CD4-positive, alpha-beta T cell treated with Interferon alpha-2 for 1 hour (primary cell): ENCODE measurements at places on chromosomes 3 and 15.

- DNase-seq: no peak
Observed at GRCh38 chr3:127438951-127439350, 151.1 kb upstream of the PRR20G start.

GRCh38 chr3:86865506-86865905, 125.4 kb downstream of the VGLL3 start:
- DNase-seq: no peak

- no peak for DNase-seq
Observed at GRCh38 chr3:71438904-71439303, 144.6 kb downstream of the FOXP1 start.

DNA sequence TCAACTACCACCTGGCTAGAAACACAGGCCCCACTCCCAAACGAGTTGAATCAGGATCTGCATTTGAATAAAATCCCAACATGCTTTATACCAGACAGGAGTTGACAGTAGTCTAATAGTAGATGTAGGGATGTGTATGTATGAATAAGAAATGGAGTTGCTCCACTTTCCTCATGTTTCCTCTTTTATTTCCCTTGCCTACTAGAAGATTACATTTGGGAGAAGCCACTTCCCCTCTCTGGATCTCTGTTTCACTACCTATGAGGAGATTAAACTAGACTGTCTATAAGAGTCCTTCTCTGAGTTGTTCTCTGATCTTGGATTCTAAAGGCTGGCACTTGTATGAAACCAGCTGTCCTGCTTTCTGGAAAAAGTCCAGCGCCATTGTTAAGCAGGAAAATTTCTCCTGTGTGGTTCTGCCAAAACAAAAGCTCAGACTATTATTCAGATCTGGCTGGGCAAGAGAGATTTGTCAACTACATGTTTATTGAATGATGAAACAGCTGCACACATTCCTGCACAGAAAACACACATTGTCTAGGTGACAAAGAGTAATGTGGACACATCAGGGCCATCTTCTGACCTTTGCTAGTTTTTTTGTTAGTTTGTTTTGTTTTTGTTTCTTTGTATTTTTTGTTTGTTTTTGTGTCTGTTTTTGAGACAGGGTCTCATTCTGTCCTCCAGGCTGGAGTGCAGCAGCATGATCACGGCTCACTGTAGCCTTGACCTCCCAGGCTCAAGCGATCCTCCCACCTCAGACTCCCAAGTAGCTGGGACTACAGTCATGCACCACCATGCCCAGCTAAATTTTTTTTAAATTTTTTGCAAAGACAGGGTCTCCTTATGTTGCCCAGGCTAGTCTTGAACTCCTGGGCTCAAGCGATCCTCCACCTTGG, 29.9 kb downstream of the ACP3 start:
- no peak for DNase-seq

DNA sequence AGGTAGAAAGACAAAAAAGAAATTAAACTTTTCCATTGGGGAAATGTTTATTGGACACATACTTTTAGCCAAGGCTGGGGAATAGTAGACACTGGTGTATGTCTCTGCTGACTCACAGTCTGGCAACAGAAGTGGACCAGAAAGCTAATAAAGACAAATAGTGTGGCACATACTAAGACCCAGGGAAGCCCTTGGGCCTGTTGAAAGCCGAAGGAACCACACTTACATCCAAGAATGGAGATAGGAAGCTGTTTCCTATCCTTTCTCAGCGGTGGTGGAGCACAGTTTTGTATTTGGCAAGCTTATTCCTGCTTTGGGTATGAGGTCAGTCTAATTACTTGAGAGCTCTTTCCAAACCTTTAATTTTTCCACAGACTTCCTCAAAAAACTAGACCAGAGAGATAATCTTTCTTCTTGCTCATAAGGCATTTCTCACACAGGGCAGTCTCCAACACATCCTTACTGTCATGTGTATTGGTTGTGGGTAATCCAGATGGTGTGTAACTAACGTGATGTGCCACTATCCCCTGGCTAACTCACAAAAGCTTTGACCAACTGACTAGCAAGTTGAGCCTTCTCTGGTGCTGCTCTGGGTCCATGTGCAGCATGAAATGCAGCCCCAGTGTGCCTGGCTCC, 279.1 kb upstream of the IGF1R start:
- no peak for DNase-seq

DNA sequence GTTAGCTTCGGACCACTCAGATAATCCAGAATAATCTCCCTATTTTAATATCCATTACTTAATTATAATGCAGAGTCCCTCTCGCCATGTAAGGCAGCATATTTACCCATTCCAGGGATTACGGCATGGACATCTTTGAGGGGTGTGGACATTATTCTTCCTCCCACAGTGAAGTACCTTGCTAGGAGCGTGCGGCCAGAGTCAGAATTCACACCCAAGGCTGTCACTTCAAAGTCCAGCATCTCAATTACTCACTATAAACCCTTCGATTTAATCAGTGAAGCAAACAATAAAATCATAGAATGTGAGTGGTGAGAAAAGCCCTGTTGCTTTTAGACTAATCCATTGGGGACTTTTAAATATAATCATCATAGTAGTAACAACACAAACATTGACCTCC, 11.6 kb downstream of the SEMA6D start:
- no peak for DNase-seq

- no peak for DNase-seq
Observed at GRCh38 chr3:119292666-119293065, 1.5 kb upstream of the ARHGAP31 start.

GRCh38 chr15:70627734-70628548, 135.4 kb downstream of the UACA start:
- DNase-seq: no peak

GRCh38 chr3:186757686-186758220, 25.6 kb upstream of the EIF4A2 start:
- DNase-seq: no peak

DNA sequence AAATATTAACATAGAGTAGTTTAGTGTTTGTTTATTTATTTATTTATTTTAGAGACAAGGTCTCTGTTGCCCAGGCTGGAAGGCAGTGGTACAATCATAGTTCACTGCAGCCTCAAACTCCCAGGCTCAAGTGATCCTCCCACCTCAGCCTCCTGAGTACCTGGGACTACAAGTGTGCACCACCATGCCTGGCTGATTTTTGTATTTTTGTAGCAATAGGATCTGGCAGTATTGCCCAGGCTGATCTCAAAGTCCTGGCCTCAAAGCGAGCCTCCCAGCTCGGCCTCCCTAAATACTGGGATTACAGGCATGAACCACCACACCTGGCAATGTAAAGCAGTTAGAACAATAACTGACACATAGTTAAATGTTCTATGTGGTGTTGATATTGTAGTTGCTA, 4.4 kb upstream of the ZNF148 start:
- no peak for DNase-seq

DNA sequence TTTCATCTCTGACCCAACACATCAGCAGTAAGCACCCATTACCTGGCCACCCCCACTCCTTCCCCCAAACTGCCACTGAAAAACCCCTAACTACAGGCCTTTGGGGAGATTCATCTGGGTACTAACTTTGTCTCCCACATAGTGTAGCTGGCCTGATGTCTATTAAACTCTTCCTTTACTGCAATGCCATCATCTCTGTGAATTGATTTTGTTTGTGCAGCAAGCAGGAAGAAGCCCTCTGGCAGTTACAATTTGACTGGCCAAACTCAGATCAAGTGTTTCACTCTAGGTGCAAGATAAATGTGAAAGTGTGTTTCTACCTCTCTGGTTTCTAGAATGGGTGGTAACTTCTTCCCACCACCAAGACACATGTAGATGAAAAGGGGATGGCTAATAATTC, 26.7 kb upstream of the OR5K4 start:
- DNase-seq: no peak

DNA sequence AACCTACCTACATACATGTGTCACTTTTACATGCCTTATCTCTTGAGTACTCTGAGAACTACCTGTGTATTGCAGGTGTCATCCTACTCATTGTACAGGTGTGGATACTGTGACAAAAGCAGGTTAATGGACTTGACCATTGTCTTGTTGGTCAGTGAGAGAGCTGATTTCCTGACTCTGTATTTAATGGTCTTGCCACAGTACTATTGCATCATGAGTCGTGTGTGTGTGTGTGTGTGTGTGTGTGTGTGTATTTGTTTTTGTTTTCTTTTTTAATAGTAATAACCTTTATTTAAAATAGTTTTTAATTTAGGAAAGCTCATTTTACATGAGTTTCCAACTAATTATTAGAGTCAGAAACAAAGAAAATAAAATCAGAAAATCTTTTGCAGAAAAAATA, 7.7 kb downstream of the SELENOT start:
- DNase-seq: no peak

GRCh38 chr15:22904736-22905135, 66.3 kb downstream of the NIPA2 start:
- DNase-seq: no peak
